Melanocyte of skin (primary cell): ENCODE measurements at places on chromosomes 5 and 9. TPM values are rescaled to one million over a fixed set of nuclear protein-coding genes. Genes with fewer than 3 reads are reported as not detected.

GRAMD2B gene
- 11.7 and 13.3 TPM in 2 replicates for total RNA-seq

NME5 gene
- 9.1 and 12.7 TPM in 2 replicates for total RNA-seq

PCDHB8 gene
- total RNA-seq: not detected in 2 replicates

OR13J1 gene
- total RNA-seq: not detected in 2 replicates

MORN5 gene
- total RNA-seq: not detected in 2 replicates

SPINK13 gene
- total RNA-seq: not detected in 2 replicates
